ENCODE measurements at places on chromosomes 13 and 19. TPM values are rescaled to one million over a fixed set of nuclear protein-coding genes. Genes with fewer than 3 reads are reported as not detected.

The STK24 gene
- 58.5 TPM for total RNA-seq

The LRRC63 gene
- 0.28 TPM for total RNA-seq

The URAD gene
- total RNA-seq = not detected

The SPACA7 gene
- not detected for total RNA-seq

The GADD45B gene
- total RNA-seq = 22.8 TPM

The FAM83E gene
- 0.56 TPM for total RNA-seq

The SULT2A1 gene
- not detected for total RNA-seq

The NCCRP1 gene
- total RNA-seq = not detected

The TNFSF9 gene
- total RNA-seq = 1.1 TPM

The RGCC gene
- total RNA-seq = 1.3 TPM

The ZNF846 gene
- 20.6 TPM for total RNA-seq

The ZNF675 gene
- 7.5 TPM for total RNA-seq

The BEST2 gene
- not detected for total RNA-seq

The LILRB4 gene
- not detected for total RNA-seq

The ZNF43 gene
- 4.8 TPM for total RNA-seq

The ZNF730 gene
- 0.85 TPM for total RNA-seq

The MYO1F gene
- total RNA-seq = 0.19 TPM

The ACTL9 gene
- total RNA-seq = not detected

The RASAL3 gene
- under 0.01 TPM for total RNA-seq

The SGCG gene
- total RNA-seq = 0.19 TPM

The ZIM2 gene
- total RNA-seq = under 0.01 TPM

The TEX29 gene
- not detected for total RNA-seq

The TTYH1 gene
- not detected for total RNA-seq

The PAK4 gene
- 3.7 TPM for total RNA-seq

The MIPEP gene
- total RNA-seq = 23.2 TPM

The ARHGEF18 gene
- total RNA-seq = 32.6 TPM

The ATP12A gene
- total RNA-seq = not detected

The NCAN gene
- not detected for total RNA-seq

The CALR3 gene
- total RNA-seq = not detected

The FBXO17 gene
- total RNA-seq = 20.6 TPM
